Fibroblast of skin of abdomen (primary cell): ENCODE measurements at places on chromosomes 2 and 18.
A peak's percentile ranks its signal among the peaks of the same experiment; 100 is the strongest.

- no peak for DNase-seq
These were observed 34.1 kb downstream of the ANKMY1 start for GRCh38 chr2:240523451-240524281.

DNA sequence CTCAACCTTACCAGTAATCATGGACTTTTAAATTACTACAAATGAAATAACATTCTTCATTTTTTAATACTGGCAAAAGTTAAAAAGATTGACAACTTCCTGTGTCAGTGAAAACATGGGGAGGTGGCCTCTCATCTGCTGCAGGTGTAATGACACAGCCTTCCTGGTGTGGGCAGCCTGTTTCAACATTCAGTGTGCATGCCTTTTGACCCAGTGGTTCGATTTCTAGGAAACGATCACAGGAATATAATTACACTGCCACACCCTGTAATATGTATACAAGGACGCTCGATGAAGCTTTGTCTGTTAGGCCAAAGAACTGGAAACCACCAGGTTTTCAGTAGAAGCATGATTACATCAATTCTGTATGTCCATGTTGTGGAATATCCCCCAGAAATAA lies 68.7 kb downstream of the MTHFD2 start:
- no peak for DNase-seq

GRCh38 chr18:63422864-63423304 lies 608 bp upstream of the VPS4B start:
- no peak for DNase-seq

GRCh38 chr2:1041012-1041805 lies 90.6 kb downstream of the SNTG2 start:
- DNase-seq = no peak

GRCh38 chr2:12567411-12567810 lies 149.3 kb upstream of the TRIB2 start:
- no peak for DNase-seq

DNA sequence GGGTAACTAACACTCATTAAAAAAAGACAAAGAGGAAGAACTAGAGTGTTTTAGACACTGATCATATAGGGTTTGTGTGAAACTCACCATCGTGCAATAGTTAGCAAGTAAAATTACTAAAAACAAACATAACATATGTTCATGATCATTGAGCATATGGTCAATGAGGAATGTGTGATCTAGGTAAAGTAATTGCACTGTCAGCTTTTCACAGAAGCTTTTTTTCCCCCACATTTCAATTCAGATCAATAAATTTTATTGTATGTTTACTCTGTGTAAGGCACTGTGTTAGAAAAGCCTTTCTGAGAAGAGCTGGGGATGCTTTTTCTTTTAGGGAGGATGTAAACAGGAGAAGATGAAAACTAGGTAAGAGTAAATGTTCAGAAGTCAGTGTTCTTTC lies 348.2 kb downstream of the LRP1B start:
- DNase-seq = no peak

DNA sequence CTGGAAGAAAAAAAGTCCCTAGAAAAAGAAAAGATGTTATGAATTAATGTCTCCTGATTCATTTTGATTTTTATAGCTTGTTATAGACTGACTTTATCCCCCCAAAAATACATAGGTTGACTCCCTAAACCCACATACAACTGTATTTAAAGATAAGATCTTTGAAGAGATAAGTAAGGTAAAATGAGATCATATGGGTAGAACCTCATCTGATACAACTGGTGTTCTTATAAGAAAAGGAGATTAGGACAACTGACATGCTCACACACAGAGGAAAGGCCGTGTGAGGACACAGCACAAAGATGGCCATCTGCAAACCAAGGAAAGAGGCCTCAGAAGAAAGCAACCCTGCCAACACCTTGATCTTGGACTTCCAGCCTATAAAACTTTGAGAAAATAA lies 117.5 kb downstream of the CD226 start:
- no peak for DNase-seq

DNA sequence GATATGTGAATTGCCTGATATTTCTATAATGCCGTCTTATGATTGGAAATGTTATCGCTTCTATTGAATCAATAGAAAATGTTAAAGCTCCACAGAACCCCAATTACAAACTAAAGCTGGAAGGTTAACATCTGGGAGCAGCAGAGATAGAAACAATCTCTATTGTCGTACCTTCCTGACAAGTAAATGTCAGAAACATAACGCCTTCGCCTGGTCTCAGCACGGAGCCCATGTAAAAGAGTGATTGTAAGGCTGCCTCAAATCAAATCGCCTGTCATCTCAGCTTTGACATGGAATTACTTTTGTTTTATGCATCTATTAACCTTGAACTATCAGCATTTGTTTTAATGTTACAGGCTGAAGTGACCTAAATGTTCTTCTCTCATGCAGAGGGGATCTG lies 885.9 kb upstream of the PIK3C3 start:
- DNase-seq = no peak

DNA sequence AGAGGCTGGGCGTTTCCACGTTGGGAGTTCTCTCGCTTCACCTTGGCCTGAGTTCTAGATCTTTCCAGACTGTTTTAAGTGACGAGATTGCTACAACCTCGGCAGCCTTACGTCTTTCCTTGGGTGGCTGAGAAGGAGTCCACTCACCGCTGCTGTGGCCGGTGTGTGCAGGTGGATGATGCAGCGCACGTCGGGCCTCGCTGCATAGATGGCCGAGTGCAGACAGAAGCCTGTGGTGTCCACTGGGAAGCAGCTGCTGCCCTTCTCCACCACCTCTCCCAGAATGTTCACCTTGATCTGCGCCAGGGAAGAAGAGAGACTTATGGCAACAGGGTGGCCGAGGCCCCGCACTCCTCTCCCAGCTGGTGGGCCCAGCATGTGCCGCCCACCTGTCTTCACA lies 75.7 kb downstream of the ADD2 start:
- no peak for DNase-seq

- DNase-seq = no peak
These were observed 268.7 kb upstream of the ATP5MC3 start for GRCh38 chr2:175450029-175450760.

GRCh38 chr2:177232098-177232704 lies 19.6 kb downstream of the HNRNPA3 start:
- DNase-seq = no peak

DNA sequence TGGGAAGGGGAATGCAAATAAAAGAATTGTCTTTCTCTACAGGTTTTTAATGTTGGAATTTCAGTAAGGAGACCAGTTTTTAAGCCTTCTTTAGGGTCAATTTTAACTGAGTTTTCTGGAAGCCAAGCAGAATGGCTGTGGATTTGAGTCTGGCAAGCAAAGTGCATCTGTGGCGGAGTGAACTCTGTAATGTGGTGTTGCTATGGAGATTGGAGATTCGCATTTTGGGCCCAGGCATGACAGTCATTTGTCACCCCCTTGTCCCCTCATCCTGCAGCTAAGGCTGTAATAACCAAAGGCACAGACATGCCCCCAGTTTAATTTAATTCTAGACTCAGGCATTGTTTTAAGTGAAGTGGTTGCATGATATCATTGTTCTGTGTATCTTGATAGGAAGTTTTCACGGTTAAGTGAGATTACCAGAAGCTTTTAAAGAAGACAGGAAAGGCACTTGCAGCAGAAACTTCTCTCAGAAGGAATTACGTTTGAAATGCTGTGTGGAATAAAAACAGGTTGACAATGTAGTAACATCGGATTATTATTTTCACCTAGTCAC lies 30.6 kb downstream of the ARMC9 start:
- no peak for DNase-seq

DNA sequence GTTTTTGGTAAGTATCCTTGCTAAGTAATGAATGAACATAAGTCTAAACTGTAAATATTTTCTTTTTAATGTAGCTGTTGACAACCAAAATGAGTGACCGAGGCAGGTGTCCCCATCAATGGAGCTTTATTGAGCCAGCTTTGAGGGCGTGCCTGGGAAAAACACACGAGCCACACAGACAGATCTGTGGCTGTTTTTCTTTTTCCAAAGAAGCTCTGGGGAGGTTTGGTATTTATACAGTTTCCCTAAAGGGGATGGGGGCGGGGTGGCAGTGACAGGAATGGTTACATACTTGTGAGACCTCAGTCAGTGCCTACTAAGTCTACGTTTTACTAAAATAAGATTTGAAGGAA lies 11.2 kb downstream of the DBI start:
- no peak for DNase-seq

- peak; percentile 94 for DNase-seq
These were observed 8.0 kb upstream of the CDK15 start for GRCh38 chr2:201798252-201798913.

GRCh38 chr18:9210966-9211365 lies 74.4 kb downstream of the ANKRD12 start:
- DNase-seq = no peak

GRCh38 chr18:12520442-12520992 lies 112.8 kb downstream of the PRELID3A start:
- DNase-seq = peak; percentile 75

- no peak for DNase-seq
These were observed 22.0 kb downstream of the MYL12B start for GRCh38 chr18:3283908-3284307.

- DNase-seq = no peak
These were observed 18.6 kb downstream of the GAREM2 start for GRCh38 chr2:26191316-26192159.

GRCh38 chr2:12335131-12335530 lies 381.6 kb upstream of the TRIB2 start:
- DNase-seq = no peak

DNA sequence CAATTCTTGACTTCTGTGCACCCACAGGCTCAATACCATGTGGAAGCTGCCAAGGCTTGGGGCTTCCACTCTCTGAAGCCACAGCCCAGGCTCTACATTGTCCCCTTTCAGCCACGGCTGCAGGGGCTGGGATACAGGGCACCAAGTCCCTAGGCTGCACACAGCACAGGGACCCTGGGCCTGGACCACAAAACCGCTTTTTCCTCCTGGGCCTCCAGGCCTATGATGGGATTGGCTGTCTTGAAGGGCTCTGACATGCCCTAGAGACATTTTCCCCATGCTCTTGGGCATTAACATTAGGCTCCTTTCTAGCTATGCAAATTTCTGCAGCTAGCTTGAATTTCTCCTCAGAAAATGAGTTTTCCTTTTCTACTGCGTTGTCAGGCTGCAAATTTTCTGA lies 29.7 kb downstream of the NUP35 start:
- DNase-seq = no peak

- no peak for DNase-seq
These were observed 6.4 kb upstream of the TRIB2 start for GRCh38 chr2:12710301-12710700.

DNA sequence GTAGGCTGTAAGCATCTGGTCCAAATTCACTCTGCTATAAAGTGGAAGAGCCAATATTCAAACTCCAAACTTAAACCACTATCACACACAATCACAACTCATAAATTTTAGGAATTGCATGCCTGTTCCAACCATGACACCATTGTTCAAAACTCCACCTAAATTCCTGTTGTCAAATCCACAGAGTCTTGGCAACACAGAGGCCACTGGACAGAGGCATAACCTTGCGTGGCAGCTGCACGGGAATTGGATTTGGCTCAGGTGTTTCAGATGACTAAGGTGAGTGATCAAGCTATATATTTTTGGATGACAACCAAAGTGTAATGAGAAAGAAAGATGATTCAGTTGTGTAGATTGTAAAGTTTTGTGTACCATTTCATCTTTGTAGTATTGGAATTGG lies 422.7 kb upstream of the TNP1 start:
- peak; percentile 70 for DNase-seq

- DNase-seq = peak; percentile 91
These were observed 85.6 kb upstream of the ETAA1 start for GRCh38 chr2:67311536-67311935.

GRCh38 chr2:102082571-102083392 lies 59.8 kb upstream of the IL1R1 start:
- peak; percentile 87 for DNase-seq

DNA sequence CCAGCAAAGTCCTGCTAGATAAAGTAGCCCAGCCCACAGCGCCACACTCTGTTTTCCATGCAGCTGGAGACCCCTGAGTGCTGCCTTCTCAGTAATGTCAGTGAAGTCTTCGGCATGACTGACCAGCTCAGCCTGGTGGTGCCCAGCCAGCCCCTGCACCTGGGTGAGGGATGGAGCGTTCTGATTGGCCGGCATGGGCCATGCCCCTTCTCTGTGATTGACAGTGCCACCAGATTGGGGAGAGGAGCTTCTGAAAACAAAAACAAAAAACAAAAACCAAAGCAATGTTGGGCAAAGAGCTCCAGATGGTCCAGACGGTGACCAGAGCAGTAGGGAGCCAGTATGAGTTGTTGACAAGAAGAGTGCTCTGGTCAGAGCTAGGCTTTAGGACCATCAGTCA lies 122.6 kb downstream of the DYSF start:
- DNase-seq = no peak

DNA sequence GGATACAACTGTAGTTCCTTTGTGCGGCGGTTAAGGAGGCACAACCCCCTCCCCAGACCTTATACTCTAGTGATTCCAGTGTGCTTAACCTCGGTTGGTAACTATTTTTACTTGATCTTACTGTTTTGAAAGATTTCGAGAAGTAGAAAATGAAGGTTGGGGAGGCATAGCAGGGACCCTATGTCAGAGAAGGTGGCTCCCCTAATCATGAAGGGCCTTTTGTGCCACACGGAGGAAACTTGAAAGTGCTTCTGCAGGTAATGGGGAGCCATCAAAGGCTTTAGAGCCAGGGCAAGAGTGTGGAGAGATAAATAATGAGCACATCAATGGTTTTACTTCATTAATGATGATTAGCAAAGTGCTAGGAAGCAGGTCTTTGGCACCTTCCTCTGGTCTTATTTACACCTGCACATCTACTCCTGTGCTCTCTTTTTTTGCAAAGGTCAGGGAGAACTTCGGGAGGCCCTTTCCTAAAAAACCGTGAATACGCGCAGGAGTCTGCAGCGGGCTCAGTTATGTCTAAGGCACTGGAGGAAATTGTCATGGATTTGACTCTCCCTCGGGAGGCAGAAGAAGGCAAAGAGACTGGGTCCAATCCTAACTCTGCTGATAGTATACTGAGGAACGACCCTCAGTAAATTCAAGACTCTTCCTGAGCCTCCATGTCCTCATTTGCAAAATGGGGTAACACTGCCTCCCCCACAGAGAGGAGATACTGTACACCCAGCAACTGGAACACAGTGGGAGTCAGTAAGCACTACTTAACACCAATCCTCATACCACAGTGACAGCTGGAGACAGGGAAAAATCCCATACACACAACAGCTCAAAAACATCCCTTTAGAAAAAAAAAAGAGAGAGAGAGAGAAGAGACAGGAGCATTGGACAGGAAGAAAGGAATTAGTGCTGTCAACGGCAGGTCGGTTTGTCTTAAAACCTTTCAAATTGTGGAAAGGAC lies 81.6 kb downstream of the DDX1 start:
- DNase-seq = no peak

DNA sequence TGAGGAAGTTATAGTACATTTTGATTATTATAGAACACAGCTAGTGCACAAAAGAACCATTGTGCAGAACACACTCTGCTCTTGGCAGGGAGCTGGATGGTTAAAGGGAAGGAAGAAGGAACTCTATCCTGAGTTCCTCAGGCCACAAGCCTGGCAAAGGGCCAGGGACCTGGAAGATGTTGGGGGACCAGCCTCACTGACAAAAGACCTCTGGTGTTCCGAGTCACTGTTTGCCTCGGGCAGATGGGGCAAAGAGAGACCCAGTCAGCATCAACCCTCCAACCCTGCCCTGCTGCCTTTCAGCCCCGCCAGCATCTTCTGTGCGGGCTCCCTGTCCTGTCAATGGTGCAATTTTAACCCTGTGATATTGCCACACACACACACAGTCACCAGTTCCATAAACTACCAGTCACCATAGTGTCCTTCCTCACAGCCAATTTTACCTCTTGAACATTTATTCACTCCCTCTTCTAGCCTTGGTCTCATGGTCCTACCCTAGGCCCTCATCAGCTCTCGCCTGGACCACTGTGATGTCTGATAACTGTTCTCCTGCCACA lies 21.9 kb downstream of the NEMP2 start:
- DNase-seq = no peak

- peak; percentile 90 for DNase-seq
These were observed 119.0 kb upstream of the FN1 start for GRCh38 chr2:215554689-215555498.
